ENCODE measurements at places on chromosomes 4 and X.
A peak's percentile ranks its signal among the peaks of the same experiment; 100 is the strongest.

- peaks cover 17% of the 10 kb centered on the region for H3K27me3 ChIP-seq
- H3K4me1 ChIP-seq = peaks cover 12% of the 10 kb centered on the region
- no peak overlapping the region for H3K4me3 ChIP-seq
- no peaks in the 10 kb centered on the region for H3K36me3 ChIP-seq
Observed at GRCh38 chr4:185122681-185123345, 20.3 kb upstream of the SLC25A4 start.

DNA sequence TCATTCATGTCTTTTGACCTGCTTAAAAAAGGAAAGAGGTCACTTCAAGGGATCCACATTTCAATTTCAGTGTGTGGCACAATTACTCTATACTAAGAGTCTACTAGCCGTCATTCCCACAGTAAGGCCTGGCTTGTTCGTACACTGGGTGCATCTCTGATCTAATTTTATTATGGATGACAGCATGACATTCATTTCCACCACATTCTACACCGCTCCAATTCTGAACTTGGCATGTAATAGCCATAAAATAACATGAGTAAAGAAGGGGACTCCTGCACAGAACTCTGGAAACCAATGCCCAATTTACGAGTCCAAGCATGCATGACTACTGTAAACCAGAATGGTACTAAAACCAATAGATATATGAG lies 51.1 kb downstream of the HAND2 start:
- peaks cover 7% of the 10 kb centered on the region for H3K4me1 ChIP-seq
- DNase-seq = no peak
- H3K27ac ChIP-seq = no peak overlapping the region
- H3K36me3 ChIP-seq = no peaks in the 10 kb centered on the region
- H3K27me3 ChIP-seq = no peaks in the 10 kb centered on the region
- no peak overlapping the region for H3K4me3 ChIP-seq

GRCh38 chrX:11189097-11189496 lies 78.0 kb downstream of the HCCS start:
- no peak for DNase-seq
- no peak overlapping the region for H3K4me3 ChIP-seq
- H3K27ac ChIP-seq = no peak overlapping the region
- H3K36me3 ChIP-seq = no peaks in the 10 kb centered on the region
- no peaks in the 10 kb centered on the region for H3K27me3 ChIP-seq
- peaks cover 19% of the 10 kb centered on the region for H3K4me1 ChIP-seq

DNA sequence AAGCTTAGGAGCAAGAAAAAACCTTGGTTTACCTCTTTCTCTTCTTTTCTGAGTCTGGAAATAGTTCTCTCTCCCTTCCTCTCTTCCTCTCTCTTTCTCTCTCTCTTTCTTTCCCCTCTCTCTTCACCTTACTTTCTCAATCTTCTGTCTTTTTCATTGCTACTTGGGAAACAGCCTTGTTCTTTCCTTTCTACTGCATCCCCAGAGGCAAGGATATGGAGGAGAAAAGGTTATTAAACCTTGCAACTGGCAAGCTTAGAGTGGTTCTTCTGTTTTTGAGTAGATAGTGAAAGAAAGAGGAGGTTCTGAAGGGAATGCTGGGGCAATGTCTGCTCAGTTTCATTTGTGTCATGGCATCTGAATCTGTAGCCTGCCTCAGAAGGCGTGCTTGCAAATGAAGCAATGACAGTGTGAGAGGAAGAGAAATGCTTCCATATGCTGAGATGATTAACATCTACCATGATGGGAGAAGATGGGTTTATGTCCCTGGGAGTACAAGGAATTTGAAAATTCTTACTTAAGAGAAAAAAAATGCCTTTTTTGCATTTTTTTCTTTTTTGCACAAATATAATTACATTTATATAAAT lies 190.6 kb downstream of the CEP135 start:
- H3K36me3 ChIP-seq = no peaks in the 10 kb centered on the region
- peaks cover 20% of the 10 kb centered on the region for H3K4me1 ChIP-seq
- H3K27ac ChIP-seq = no peak overlapping the region
- peaks cover 5% of the 10 kb centered on the region for H3K27me3 ChIP-seq
- no peak for DNase-seq

DNA sequence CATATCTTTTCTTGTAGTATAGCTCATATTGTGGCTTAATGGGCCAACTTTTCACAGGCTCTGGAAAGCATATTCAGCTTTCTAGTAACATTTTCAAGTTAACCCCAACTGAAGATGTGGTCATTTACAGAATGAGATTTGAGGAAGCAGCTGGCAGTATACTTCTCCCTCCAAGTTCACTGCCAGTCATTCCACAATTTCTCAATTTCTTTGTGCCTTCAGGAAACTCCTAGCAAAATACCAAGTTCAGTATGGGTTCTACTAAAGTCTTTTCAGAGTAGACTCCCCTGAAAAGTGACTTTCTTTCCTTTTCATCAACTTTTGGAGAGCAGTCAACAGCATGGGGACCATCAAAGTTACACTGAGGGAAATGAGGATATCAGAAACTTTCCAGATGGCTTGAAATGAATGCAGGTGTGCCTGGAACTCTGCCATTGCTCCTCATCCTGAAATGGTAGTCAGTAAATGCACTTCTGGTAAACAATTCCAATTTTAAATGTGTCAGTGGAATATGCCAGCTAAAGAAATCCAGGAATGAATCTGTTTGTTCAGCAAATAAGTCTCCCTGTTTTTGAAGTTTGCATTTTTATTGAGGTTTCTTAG lies 81.5 kb upstream of the TEX13D start:
- no peaks in the 10 kb centered on the region for H3K4me1 ChIP-seq
- no peak for DNase-seq
- no peak overlapping the region for H3K4me3 ChIP-seq
- H3K27me3 ChIP-seq = no peaks in the 10 kb centered on the region
- no peaks in the 10 kb centered on the region for H3K36me3 ChIP-seq

DNA sequence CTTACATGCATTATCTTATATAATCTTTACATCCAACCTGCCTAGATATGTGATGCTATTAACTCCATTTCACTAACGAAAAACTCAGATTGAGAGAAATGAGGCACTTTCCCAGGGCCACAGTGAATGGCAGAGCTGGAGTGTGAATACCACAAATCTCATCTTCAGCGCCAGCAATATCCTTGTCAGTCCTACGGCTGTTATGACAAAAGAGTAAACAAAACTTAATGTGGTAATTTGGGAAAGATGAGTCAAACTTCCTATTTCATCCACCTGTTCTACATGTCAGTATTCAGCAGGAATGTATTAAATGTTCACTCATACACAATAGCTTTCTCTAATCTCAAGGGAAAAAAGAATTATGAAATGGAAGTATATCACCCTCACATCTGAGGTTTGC lies 56.9 kb downstream of the FAT1 start:
- H3K4me3 ChIP-seq = no peak overlapping the region
- H3K27me3 ChIP-seq = no peaks in the 10 kb centered on the region
- peaks cover 24% of the 10 kb centered on the region for H3K4me1 ChIP-seq
- H3K27ac ChIP-seq = peak overlapping the region; percentile 34
- no peak for DNase-seq

Data from mesothelial cell of epicardium (in vitro differentiated cells).